Neural crest cell (in vitro differentiated cells): ENCODE measurements at places on chromosomes 16 and 17. TPM values are rescaled to one million over a fixed set of nuclear protein-coding genes. Genes with fewer than 3 reads are reported as not detected.

The SNX11 gene
- 22.6 and 25.8 TPM in 2 replicates for total RNA-seq

The RUNDC3A gene
- 8.7 and 12.9 TPM in 2 replicates for total RNA-seq

The SSTR5 gene
- not detected in 2 replicates for total RNA-seq

The TEKT5 gene
- total RNA-seq, result 0.25 and 0.68 TPM in 2 replicates

The BEAN1 gene
- total RNA-seq, result 1.5 TPM in 2 replicates
